GM19239 (cell line): ENCODE measurements at places on chromosomes 3 and 15.

- DNase-seq, result no peak
These were observed 159.8 kb downstream of the ALCAM start for GRCh38 chr3:105526360-105527111.

GRCh38 chr3:13461169-13462124 lies 18.7 kb upstream of the HDAC11 start:
- peak; percentile 48 for DNase-seq

DNA sequence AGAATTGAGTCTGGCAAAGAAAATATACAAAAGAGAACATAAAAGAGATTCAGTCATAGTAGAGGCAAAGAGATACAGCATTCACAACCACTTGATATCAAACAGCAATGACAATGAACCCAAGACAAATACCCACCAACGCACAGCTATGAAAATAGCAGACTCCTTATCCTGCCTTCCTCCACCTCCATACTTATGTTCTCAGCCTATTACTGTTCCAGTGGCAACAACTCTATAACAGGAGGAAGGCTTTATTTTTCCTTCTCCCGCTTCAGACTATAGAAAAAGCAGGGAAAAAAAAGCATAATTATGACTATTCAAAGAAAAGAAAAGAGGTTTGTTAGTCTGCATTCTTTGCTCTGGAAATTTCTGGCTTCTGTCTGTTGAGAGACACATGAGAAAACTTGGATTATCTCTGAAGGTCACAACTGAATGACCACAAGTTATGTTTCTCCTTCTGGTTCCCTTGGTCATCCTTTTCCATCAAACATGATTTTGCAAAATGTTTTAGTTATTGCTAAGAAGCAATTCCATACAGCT lies 81.2 kb upstream of the PLXND1 start:
- no peak for DNase-seq

GRCh38 chr15:34348735-34349300 lies 5.7 kb downstream of the NUTM1 start:
- DNase-seq, result no peak

DNA sequence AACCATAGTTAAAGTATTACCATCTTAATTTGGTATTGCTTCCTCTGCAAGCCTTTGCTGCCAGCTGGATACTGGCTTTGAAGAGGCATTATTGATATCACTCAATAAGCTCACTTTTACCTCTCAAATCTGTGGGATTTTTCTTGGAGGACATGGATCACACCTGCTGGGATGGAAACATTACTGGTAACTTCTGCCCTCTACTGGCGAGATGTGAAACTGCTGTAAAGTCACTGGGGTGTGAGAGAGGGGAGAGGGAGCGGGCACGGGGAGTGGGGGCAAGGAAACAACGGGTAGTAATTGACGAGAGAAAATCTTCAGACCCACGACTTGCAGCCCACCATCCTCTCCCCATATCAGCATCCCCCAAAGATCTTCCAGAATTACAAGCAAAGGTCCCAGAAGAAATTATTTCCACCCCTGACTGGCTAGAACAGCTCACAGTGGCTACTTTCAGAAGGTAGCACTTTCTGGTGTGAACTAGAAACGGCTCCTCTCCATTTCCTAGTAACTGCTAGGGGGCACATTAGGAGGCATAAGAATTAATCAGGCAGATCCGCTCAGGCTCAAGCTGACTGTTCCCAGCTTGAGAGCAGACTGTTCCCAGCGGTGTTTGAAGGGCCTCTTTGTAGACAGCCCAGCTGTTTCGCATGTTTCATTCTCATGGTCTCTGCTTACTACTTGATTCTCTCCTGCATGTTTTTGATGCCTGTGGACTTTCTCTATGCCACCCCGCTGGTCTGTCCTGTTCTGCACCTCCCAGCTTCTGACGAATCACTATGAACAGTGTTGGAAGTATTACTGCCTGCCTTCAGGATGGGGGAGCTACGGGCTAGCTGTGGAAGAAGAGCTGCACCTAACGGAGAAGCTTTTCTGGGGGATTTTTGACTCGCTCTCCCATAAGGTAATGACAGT lies 230.4 kb upstream of the CHRM5 start:
- peak; percentile 20 for DNase-seq

- DNase-seq, result no peak
These were observed 73.5 kb downstream of the PPM1L start for GRCh38 chr3:160829486-160830009.

DNA sequence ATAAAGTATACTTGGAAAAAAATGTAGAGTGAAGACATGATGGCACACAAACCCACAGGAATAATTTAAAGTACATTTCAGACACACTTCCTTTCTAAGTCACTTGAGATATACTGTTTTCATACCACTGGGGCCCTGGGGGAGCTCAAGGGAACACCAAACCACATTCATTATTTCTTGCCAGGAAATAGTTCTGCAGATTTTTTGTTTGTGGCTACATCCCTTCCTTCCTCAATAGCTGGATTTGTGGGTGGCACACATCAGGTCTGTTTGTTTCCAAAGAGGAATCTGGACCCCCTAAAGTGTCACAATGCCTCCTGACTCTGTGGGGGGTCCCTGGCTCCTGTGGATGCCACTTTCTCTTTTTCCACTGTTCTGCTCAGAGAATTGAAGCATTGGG lies 153.5 kb upstream of the COL8A1 start:
- no peak for DNase-seq

GRCh38 chr3:133396906-133397305 lies 3.0 kb upstream of the BFSP2 start:
- DNase-seq, result no peak

GRCh38 chr15:74752531-74752930 lies 3.9 kb downstream of the CYP1A2 start:
- no peak for DNase-seq

DNA sequence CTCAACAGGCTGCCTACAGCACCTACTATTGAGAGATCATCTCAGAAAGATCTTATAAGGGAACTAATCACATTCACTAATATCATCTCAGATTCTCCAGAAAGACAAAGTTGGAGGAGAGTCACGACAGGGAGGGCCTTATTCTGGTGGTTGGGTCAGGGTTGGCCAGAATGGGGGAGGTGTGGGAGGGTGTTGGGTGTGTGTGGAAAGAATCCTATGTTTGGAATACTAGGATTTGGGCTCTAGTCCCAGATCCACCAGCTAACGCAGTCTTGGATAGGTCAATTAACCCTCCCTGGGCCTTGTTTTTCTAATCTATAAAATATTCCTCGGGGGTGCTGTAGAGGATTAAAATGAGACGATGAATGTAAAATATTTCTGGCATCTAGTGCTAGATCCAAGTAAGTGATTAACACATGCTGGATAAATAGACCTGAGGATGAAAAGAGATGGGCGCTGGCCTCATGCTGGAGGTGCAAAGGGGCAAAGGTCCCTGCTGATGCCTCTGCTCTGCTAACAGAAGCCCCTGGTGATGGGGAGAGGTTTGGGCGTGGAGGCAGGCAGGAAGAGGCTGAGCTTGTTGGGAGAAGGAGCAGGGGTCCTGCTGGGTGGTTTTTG lies 67.6 kb upstream of the ETV5 start:
- DNase-seq, result no peak

GRCh38 chr3:70519913-70520659 lies 207.6 kb upstream of the MDFIC2 start:
- DNase-seq, result no peak

DNA sequence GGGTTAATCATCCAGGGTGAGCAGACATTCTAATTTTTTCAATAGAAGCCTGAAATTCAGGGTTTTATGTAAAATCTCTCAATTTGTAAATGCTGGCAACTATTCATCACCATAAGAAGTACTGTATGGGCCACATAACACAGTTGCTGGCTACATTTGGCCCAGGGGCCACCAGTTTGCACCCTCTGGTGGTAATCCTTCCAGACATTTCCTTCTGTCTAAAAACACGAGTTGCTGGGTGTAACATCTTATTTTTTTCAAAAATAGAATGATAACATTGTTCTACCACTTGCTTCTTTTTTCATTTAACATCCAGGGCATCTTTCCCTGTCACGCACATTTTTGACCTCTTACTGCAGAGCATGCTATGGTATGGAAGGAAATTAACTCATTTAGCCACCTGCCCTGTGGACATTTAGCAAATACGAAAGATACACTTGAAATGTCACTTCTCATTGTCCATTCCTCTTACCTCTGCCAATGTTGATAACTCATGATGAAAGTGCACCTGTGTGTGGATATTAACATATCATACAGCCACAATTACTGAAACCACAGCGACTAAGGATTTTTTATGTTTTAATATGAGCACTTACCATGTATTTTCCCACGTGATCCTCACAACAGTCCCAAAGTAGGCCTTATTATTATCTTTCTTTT lies 117.5 kb upstream of the ARHGEF3 start:
- DNase-seq, result no peak

GRCh38 chr3:60047426-60048200 lies 997.8 kb upstream of the CFAP20DC start:
- DNase-seq, result no peak
